ENCODE measurements at places on chromosomes 13 and 19.

GRCh38 chr19:10625003-10625761 lies at the start of gene SLC44A2:
Gene SLC44A2, plus strand, starts transcription at chr19:10625553. Its CDS starts 81 bp downstream, at chr19:10625634.
- H3K27me3 ChIP-seq: no peaks in the 10 kb centered on the region
- peaks cover 34% of the 10 kb centered on the region for H3K36me3 ChIP-seq
- H3K4me1 ChIP-seq: peaks cover 22% of the 10 kb centered on the region

DNA sequence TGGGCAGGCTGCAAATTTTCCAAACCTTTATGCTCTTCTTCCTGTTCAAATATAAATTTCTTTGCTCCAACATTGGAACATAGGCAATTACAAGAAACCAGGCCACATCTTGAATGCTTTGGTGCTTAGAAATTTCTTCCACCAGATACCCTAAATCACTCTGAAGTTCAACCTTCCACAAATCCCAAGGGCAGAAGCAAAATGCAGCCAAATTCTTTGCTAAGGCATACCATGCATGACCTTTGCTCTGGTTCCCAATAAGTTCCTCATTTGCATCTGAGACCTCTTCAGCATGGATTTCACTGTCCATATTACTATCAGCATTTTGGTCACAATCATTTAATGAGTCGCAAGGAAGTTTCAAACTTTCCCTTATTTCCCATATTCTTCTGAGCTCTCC lies 130.9 kb downstream of the DIAPH3 start:
- no peak overlapping the region for H3K4me3 ChIP-seq
- H3K36me3 ChIP-seq: no peaks in the 10 kb centered on the region
- no peaks in the 10 kb centered on the region for H3K27me3 ChIP-seq
- no peaks in the 10 kb centered on the region for H3K4me1 ChIP-seq

DNA sequence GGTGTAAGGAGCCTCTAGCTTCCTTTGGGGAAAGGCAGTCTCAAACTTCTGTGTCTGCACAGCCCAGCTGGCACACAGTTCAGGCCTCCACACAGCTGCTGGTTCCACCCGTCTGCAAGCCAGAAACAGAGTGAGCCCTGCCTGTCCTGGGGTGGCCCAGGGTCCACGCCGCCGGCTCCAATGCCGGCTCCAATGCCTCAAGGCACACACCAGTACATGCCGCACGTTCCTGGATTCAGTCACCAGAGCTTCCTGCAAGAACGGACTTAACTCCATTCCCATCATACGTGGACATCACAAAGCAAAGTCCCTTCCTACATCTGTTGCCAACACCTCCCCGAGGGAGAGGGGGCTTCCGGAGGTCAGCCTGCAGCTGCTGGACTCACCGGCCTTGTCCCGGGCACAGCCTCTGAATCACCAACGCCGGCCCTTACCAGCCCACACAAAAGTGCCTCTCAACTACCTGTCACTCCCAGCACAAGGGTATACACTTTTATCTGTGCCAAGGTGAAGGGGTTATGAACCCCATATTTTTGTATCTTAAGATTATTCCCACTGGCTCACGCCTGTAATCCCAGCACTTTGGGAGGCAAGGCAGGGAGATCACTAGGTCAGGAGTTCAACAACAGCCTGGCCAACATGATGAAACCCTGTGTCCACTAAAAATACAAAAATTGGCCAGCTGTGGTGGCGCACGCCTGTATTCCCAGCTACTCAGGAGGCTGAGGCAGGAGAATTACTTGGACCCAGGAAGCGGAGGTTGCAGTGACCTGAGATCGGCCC lies 8.5 kb downstream of the SH3GL1 start:
- DNase-seq: no peak
- H3K36me3 ChIP-seq: peaks cover 38% of the 10 kb centered on the region
- H3K27me3 ChIP-seq: no peaks in the 10 kb centered on the region

- H3K27me3 ChIP-seq: no peaks in the 10 kb centered on the region
- H3K4me3 ChIP-seq: no peak overlapping the region
- no peaks in the 10 kb centered on the region for H3K4me1 ChIP-seq
- H3K27ac ChIP-seq: no peak overlapping the region
- H3K36me3 ChIP-seq: no peaks in the 10 kb centered on the region
These were observed 9.5 kb downstream of the DOCK6 start for GRCh38 chr19:11252665-11253355.

- no peaks in the 10 kb centered on the region for H3K36me3 ChIP-seq
- no peaks in the 10 kb centered on the region for H3K27me3 ChIP-seq
- H3K4me3 ChIP-seq: no peak overlapping the region
- no peak for DNase-seq
- no peaks in the 10 kb centered on the region for H3K4me1 ChIP-seq
These were observed 26.0 kb upstream of the IRS2 start for GRCh38 chr13:109812382-109812781.
